ENCODE measurements at places on chromosomes 2 and 18. TPM values are rescaled to one million over a fixed set of nuclear protein-coding genes. Genes with fewer than 3 reads are reported as not detected.

SERPINB10 gene
- not detected for total RNA-seq

CXCR1 gene
- total RNA-seq = not detected

SLC11A1 gene
- 1.2 TPM for total RNA-seq

DSC1 gene
- 0.14 TPM for total RNA-seq

DNA sequence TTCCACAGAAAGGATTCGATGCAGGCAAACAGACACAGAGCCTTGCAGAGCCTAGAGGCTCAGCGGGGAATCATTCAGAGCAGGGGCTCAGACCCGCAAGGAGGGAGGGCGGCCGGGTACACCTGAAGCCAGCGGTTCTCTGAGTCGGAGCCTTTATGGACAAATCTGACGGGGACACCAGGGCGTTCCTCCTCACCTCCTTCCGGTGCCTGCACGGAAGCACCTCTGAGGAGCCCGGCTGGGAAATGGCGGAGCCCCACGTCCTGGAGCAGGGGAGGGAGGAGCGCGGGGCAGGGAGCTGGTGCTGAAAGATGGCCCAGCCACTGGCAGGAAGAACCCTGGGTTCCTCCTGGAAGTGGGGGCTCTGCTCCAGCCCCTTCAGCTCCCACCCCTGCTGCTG, 193.5 kb upstream of the ALKAL2 start:
- no peak for DNase-seq

DNA sequence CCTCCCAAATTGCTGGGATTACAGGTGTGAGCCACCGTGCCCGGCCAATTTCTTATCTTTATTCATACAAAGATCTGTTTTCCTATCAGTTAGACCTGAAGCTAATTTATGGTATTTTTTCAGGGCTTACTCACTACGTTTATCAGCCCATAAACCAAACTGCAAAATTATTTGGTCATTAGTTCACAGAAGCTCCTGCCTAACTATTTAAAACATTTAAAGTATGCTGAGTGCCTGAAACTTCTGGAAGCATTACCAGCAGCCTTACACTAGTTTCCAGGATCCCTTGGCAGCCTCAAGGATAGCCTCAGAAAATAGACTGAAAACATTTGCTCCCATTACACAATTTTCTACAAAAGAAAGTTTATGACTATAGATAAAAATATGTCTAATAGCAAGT, 68.8 kb downstream of the GALNT13 start:
- DNase-seq = no peak

- no peak for DNase-seq
Observed at GRCh38 chr2:229429589-229429988, 158.5 kb upstream of the PID1 start.

All from NCI-H460 (cell line).